ENCODE measurements at places on chromosomes 1 and 21. TPM values are rescaled to one million over a fixed set of nuclear protein-coding genes. Genes with fewer than 3 reads are reported as not detected.

DNA sequence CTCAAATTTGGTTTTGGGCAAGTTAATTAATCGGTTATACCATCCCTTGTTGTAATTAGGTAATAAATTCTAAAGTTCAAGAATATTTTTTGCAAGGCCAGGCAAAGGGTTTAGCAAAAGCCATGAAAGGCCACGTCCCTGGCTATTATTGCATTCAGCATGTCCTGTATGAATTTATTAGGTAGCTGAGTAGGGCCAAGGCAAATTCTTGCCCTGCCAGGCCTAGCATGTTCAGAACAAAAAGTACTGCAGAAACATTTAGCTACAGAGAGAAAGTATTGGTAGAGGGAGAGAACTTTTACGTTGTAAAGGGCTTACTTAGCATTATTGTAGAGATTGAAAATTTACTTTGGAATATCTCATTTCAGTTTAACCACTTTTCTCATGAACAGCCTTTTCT lies 94.4 kb downstream of the PATJ start:
- DNase-seq = no peak

TNFRSF9 gene
- not detected for total RNA-seq

CACNA1S gene
- total RNA-seq = not detected

SLC6A17 gene
- 4.1 TPM for total RNA-seq

DNA sequence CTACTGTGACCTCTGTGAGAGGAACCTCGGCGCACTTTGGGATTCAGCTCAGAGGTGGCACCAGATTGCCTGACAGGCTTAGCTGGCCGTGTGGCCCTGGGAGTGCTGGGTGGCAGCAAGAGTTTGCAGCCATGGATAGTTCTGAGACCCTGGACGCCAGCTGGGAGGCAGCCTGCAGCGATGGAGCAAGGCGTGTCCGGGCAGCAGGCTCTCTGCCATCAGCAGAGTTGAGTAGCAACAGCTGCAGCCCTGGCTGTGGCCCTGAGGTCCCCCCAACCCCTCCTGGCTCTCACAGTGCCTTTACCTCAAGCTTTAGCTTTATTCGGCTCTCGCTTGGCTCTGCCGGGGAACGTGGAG lies 67.5 kb downstream of the DISC1 start:
- no peak for DNase-seq

- no peak for DNase-seq
These were observed 33.9 kb downstream of the SLC66A1 start for GRCh38 chr1:19346026-19346425.

GRCh38 chr1:195981448-195982139 lies 626.6 kb downstream of the KCNT2 start:
- DNase-seq = peak; percentile 60

SLC45A1 gene
- 1.5 TPM for total RNA-seq

- DNase-seq = no peak
These were observed 14.5 kb downstream of the GNG12 start for GRCh38 chr1:67818725-67819301.

Data from HFFc6 (cell line).